Psoas muscle (tissue), 8 donors: ENCODE measurements at places on chromosomes 12 and 14. TPM values are rescaled to one million over a fixed set of nuclear protein-coding genes. Genes with fewer than 3 reads are reported as not detected.

- no peak for DNase-seq
Measured at GRCh38 chr14:45181329-45181728, 45.6 kb downstream of the FANCM start.

The ABCC9 gene
- polyA plus RNA-seq = 14.7 TPM

The DNAH10 gene
- 0.01 TPM for polyA plus RNA-seq

The C3AR1 gene
- 0.91 TPM for polyA plus RNA-seq

The GDF11 gene
- polyA plus RNA-seq = 3.7 TPM
